Stimulated activated CD8-positive, alpha-beta memory T cell treated with anti-CD3 and anti-CD28 coated beads, Interleukin-15, amount 100 ng/mL, for 4 hours (primary cell): ENCODE measurements at places on chromosomes 13 and 19.

- DNase-seq, result no peak
Measured at GRCh38 chr13:22127277-22128164, 456.6 kb downstream of the FGF9 start.

- DNase-seq, result no peak
Measured at GRCh38 chr19:3398900-3399278, 32.5 kb downstream of the NFIC start.

DNA sequence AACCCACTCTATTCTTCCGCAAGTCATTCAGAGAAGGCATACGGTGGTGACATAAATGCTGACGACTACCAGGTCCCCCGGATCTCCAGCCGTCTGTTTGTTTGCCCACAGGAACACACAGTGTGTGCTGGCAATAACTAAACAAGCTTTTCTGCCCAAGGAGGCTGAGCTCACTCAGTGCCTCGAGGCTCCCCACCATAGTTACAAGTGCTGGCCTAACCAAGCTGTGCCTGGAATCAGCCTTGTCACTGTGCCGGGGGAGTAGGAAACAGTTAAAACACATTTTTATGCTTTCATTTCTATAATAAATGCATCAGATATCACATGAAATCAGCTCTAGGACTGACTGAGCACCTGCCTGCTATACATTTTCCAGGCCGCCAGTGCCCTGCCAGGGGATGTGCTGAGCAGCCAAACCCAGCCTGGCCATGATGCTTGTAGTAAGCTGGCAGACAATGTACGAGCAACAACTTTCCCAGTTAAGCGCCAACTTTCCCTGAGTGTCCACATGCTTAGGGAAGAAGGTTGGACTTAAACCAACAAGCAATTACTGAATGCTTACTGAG lies 28.1 kb downstream of the BRD4 start:
- no peak for DNase-seq

- no peak for DNase-seq
Measured at GRCh38 chr13:77022341-77022740, 4.6 kb downstream of the FBXL3 start.

DNA sequence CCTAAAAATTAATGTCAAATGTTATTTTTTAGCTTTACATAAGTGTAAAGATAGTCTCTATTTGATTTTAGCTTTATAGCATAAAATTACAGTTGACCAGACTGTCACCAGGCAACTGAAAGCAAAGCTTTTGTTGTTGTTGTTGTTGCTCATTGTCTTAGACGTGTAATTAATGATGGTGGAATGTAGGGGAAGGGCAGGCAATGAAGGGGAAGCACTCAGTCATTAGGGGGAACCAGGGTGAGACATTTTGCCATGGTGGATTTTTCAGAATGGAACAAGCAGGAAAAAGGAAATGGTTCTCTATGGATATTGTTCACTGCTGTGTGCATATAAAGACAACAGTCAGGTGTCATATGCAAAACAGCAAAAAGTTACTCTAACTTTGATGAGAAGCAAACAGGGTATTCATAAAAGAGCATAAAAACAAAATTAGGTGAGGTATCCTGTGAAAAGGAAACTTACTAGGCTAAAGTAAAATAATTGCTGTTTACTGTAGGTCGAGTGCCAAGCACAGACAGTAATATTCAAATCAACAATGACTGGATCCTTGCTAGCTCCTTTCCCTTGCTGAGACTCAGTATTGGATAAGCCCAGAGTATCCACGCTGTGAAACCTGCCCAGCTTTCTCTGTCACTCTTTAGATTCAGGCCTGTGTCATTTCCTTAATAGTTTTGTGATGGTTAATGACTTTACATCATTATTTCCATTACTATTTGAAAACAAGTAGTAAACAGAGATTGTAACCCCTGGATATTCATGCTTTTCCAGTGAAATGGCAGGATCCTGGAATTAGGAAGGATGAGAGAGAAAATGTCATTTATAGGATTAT lies 110.5 kb downstream of the LRCH1 start:
- no peak for DNase-seq

GRCh38 chr19:9342610-9343304 lies 18.8 kb downstream of the ZNF559 start:
- DNase-seq, result no peak

DNA sequence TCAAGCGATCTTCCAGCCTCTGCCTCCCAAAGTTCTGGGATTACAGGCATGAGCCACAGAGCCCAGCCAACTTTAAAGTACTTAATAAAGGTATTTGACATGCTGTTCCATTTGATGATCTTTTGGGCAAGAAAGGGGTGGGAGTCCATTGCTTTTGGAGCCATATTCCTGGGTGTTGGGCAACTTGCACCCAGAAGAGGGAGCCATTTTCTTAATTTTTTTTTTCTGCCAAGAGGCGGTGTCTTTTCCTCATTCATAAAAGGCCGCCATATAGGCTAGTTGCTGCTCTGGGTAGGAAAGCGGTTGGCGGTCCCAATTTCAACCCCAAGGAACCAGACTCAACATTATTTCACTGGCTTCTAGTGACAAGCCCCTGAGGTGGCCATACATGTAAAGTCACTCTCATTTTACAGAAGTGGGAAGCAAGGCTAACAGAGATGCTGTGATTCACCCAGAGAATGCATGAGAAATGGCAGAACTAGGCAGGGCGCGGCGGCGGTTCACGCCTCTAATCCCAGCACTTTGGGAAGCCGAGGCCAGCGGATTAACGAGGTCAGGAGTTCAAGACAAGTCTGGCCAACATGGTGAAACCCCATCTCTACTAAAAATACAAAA lies 139.6 kb downstream of the CACNA1A start:
- DNase-seq, result no peak

DNA sequence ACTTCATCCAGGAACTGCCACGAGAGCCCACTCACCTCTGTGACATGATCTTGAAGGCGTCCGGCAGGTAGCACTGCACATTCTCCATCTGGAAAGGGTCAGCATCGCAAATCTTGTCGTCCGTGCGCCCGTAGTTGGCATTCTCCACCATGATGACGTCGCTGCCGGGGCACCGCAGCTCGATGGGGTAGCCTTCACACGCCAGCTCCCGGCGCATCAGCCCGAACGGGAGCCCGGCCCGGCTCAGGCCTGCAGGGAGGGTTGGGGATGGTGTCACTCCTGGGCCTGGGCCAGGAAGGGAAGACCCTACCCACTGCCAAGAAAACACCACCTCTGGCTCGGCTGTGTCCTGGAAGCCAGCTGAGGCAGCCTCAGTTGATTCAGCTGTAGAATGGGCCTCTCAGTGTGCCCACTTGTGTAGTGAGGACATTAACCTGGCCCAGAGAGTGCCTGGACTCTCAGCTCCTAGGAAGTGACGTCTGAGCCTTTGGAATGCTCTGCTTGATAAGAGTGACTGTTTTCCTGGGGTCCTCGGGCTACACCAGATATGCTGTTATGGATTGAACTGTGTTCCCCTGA lies 28.4 kb downstream of the ADGRL1 start:
- DNase-seq, result no peak
